ENCODE measurements at places on chromosomes 4 and X.
A peak's percentile ranks its signal among the peaks of the same experiment; 100 is the strongest.

GRCh38 chr4:128880662-128881061, 71.2 kb downstream of the JADE1 start:
- DNase-seq, result no peak

GRCh38 chrX:70411475-70411874, 11.6 kb upstream of the GDPD2 start:
- DNase-seq, result no peak

DNA sequence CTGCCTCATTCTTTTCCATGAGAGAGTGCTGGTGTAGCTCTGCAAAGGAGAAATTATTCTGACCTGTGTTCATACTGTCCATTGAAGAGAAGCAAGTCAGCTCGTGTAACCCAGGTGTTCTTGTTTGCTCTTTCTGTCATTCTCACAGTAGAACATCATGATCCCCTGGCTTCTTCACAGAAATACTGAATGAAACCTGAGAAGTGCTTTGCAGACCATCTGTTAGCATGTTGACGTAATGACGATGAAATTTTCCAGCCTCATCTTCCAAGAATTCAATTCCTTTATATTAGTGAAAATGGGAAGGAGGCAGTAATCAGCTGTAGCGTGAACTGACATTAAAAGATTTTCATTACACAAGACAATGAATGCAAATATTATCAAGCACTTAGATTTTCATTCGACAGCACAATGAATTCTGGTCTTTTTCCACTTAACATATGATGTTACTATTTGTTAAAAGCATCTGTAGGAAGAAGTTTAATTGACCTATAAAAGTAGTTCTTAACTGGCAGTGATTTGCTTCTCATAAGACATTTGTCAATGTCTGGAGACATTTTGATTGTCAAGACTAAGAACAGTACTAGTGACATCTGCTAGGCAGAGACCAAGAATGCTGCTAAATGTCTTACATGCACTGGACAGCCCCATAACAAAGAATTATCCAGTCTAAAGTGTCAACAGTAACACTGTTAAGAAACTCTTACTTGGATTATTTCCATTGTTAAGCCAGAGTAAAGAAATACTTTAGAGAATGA, 246.3 kb downstream of the BANK1 start:
- peak; percentile 29 for DNase-seq

GRCh38 chrX:13825178-13825762, 8.4 kb upstream of the GPM6B start:
- DNase-seq, result no peak

DNA sequence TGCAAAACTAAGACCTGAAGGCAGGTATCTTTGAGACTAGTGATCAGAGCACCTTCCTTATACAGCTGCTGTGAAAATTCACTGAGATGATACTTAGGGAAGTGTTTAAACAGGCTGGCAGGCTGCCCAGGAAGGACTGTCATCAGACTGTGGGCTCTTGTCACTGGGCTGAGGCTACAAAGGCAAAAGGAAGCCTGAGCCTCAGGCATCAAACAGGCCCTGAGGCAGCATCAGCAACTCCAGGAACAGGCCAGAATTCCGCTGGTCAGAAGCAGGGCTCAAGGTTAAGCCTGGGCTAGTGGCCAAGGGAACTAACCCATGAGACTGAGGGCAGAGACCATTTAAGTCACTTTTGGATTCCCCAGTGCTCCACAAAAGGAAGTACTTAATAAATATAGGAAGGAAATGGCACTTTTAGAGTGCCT, 12.8 kb downstream of the PJA1 start:
- DNase-seq, result peak; percentile 73

- no peak for DNase-seq
These were observed 186.2 kb downstream of the ANKRD50 start for GRCh38 chr4:124526331-124526730.

GRCh38 chrX:154025230-154025629, 5.5 kb upstream of the IRAK1 start:
- DNase-seq, result no peak

DNA sequence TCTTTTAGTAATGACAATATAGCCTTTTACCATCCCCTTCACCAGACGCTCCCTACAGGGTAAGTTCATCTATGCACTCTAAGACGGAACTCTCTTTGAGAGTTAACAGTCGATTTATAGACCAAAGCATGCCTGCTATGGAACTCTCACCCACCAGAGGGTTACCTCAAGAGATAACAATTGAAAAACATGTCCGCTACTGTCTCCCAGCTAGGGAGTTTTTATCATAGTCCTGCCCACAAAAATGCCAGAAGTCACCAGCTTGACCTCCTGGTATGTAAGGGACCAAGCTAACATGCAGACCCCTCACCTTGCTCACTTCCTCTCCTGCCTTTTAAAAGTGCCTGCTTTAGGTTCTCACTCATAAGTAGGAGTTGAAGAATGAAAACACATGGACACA, 16.7 kb upstream of the YTHDC1 start:
- DNase-seq, result no peak

All from NCI-H2029 treated with DMSO at 0.1 percent for 48 hours (cell line).